ENCODE measurements at places on chromosomes 4 and X.

GRCh38 chr4:2417226-2417764, 1.1 kb downstream of the ZFYVE28 start:
- DNase-seq = peak; percentile 73

DNA sequence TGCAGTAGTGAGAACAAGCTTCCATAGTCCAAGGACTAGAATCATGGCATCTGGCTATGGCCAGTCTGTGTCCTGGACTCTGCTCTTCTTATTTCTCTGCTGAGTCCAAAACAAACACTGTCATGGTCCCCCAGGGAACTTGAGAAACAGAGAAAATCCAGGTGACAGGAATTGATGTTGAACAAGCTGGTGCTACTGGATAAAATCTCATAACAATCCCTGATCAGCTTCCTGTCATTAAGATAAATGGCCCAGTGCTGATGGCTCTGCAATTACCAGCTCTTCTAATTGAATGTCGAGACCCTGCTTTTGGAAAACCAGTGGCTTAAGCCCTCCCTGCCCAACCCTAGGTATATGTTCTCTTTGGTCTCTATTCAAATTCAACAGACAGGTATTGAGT, 58.8 kb upstream of the ARHGAP36 start:
- no peak for DNase-seq

GRCh38 chr4:20408611-20409010, 156.9 kb downstream of the SLIT2 start:
- no peak for DNase-seq

DNA sequence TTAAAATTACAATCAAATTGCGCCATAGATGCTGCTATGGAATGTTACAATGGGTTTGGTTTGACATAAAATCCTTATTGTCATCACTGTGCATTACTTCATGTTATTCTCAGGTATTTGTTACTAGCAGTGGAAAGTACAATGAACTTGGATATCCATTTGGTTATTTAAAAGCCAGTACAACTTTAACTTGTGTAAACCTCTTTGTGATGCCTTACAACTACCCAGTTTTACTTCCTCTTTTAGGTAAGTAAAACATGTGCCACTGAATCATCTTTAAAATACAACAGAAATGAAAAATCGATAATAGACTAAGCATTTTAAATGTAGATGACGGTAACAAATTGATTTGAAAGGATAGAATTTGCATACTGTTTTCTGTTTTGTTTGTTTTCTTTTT, 35.6 kb downstream of the INTS6L start:
- DNase-seq = no peak

- no peak for DNase-seq
Measured at GRCh38 chr4:124862261-124862660, 149.7 kb upstream of the ANKRD50 start.

DNA sequence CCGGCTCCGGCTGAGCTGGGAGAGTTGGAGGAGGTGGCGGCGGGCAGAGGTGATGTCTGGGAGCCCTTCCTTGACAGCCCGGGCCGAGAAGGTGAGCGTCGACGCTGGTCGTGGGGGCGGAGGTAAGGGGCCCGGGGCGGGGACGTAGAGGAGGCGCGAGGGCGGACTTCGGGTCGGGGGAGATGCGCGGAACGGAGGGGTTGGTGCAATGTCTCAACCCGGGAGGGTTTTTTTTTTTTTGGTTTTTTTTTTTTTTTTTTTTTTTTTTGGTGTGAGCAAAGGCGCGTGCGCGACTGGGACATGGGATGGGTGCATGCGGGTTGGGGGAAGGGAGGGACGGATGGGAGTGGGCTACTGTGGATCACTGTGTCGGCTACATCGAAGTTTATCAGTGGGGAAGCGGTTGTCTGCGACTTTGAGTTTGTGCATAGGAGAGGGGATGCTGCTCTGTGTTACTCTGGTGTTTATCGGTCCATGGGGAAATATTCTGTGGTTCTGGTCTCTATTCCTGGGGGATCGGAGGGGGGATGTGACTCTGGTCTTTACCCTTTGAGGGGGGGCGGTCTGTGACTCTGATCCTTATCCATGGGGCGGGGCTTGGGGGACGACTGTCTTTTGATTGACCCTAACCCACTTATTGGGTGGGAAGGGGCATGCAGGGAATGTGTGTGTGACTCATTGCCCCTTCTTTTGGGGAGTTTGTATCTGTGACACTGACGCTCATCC, 537 bp downstream of the RBM10 start:
- no peak for DNase-seq

- DNase-seq = peak; percentile 33
Measured at GRCh38 chrX:100407784-100408712, 2.0 kb downstream of the PCDH19 start.

DNA sequence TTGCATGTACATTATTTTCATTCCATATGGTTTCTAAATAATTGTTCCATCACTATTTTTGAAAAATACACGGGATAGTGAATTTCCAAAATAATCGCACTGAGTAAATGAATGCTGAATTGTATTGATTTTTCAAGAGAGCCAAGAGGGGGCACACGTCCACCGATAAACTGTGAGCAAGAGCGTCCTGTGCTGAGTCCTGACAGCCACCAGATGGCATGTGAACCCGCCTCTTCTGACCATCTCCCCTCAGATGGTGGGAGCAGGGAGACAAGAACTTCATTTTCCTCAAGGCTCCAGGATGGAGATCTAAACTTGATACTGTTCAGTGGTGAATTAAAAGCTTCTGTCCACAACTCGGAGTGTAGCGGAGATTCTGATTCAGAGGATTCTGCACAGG, 30.6 kb upstream of the IL9R start:
- peak; percentile 18 for DNase-seq

Measured in DMS53 (cell line).